ENCODE measurements at places on chromosomes 1 and 21.

GRCh38 chr21:37565530-37566223 is 199.1 kb downstream of the DYRK1A start:
- ATAC-seq: no peak

- ATAC-seq: no peak
These were observed 82.2 kb upstream of the AK4 start for GRCh38 chr1:65065524-65066418.

DNA sequence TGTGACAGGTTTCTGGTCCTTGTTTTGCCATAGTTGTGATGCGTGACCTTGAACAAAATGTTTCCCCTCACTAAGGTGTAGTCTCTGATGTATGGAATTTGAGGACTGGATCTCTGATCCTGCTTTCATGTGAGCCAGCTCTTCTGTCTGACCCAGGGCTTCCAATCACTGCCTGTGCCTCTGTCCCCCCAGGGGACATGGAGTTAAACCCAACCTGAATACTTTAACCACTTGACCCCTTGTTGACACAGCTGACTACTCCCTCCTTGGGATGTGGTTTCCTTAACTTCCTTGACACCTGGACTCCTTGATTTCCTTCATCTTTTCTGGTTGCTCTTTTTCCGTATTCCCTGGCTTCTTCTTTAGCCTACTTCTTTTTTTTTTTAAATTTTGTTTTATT is 36.0 kb upstream of the SSBP3 start:
- no peak for ATAC-seq

DNA sequence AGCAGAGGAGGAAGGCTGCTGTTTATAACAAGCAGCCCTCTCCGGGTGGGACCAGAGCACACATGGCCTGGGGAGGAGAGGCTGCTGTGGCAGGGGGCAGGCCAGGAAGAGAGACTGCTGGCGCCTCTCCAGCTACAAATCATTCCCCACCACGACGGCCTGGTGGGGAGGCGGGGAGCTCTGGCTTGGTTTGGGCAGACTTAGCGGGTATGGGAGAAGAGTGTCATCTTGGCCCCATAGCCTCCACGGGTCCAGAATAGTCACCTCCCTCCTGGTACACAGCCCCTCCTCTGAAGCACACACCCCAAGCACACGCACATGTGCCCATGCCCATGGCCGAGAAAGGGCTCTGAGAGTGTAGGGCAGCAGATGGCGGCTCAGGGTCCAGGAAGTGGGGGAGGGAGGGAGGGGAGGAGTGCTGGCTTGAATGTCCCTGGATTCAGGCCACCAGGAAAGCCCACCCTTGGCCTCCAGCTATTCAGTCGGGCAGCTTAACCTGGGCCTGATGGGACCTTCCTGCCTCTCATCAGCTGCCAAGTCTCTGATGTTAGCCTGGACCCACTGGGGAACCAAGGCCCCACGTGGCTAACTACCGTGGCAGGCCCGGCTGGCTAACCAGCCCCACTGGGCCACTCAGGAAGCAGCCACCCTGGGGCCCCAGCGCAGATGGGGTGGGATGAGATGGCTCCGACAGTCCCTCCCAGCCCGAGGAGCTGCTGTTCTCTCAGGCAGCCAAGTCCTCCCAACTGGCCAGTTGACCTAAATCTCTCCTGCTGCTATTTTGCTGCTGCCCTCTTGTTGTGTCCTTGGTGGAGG is 10.9 kb downstream of the LRP8 start:
- ATAC-seq: no peak

GRCh38 chr1:116343019-116343418 is 30.0 kb upstream of the ATP1A1 start:
- no peak for ATAC-seq

DNA sequence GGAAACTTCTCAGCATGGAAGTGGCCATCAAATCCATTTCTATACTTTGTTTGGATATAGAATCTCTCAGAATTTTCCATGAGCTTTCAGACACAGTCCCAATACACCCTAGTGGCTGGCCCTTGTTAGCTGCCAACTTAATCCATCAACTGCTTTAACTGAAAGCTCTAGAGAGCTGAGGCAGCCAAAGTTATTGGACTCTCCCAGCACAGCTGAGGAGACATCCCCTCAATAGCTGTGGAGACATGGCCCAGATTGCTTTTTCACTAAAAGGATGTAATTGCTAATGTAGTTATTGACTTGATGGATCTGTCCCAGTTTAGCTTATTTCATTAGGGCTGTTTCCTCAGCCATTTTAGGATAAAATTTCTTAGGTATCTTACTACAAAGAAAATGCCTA is 94.8 kb upstream of the PRMT6 start:
- ATAC-seq: no peak

- no peak for ATAC-seq
These were observed 80.0 kb downstream of the PIK3CD start for GRCh38 chr1:9731561-9731960.

DNA sequence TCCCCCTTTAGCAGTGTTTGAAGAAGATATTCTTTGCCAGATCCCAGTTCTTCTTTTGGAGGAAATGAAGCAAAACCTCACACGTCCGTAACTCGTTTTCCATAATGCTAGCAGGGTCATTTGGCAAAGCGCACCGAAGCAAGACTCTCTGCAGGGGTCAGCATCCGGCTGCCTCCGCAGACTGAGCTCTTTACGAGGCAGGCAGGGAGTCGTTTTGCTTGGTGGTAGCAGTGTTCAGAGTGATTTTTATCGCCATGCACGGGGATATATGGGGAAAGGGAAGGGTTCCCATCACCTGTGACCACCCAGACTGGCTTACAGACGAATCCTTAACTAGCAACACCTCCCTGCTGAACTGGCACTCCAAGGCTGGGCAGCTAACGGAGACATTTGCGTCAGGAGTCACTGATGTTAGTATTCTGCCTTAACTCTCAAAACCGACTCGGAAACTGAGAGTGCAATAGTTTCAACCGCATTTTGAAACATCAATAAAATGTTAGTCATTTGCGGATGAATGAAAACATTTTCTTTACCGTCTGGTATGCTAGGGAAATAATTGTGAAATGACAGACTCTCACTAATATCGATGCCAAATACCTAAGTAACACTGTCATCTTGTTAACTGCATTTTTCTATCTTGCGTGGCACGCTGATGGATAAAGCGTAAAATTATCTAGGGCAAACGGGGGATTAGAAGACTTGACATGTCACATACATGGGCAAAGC is 2.2 kb upstream of the NEGR1 start:
- peak; percentile 16 for ATAC-seq

DNA sequence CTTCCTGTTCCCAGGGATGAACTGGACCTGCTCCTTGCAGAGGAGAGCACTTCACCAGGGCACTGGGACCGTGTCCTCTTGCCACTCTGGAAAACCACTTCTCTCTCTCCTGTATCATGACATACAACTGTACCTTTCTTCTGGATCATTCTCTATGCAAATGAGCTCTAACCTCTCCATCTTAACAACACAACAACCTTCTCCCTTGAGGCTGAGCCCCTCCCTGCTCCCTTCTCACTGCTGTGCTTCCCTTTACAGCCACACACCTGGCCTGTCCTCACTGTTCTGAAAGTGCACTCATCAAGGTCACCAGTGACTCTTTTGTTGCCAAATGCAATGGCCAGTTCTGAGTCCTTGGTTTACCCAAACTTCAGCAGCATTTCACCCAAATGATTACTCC is 54.5 kb upstream of the MRPS6 start:
- no peak for ATAC-seq

GRCh38 chr1:118043624-118044023 is 114.1 kb downstream of the WDR3 start:
- no peak for ATAC-seq

- ATAC-seq: peak; percentile 69
These were observed 57.9 kb downstream of the CENPF start for GRCh38 chr1:214660900-214661299.

DNA sequence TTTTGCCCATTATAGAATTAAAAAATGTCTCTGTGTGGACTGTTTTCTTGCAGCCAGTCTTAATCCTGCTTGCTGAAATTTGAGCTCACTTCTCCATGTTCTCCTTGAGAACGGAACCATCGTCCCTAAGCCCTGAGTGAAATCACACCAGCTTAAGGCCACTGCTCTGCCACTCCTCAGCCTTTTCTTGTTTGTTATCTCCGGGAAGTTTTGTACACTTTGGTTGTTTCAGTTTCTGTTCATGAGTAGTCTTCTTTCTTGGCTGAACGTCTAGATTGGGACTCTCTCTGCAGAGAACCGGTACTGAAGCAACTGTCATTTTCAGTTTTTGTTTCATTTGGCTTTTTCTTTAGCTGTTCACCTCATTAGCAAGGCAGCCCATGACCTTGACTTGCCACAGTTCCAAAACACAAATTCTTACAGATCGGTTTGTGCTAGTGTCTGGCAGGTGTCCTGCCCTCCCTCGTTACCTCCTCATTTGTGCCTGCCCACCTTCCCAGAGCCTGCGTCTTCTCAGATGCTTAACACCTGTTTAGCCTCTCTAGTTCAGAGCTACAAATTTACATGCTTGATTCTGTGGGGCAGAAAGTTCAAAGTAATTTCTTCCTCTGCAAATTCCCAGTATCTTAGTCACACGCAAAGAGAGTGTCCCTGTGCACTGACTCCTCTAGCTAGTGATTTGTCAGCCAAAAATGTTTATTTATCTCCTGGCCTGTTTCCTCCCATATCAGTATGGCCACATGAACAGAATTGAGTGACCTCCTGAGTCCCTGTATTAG is 12.4 kb downstream of the PSEN2 start:
- ATAC-seq: no peak

GRCh38 chr1:117570988-117571409 is 34.8 kb upstream of the TENT5C start:
- ATAC-seq: no peak

DNA sequence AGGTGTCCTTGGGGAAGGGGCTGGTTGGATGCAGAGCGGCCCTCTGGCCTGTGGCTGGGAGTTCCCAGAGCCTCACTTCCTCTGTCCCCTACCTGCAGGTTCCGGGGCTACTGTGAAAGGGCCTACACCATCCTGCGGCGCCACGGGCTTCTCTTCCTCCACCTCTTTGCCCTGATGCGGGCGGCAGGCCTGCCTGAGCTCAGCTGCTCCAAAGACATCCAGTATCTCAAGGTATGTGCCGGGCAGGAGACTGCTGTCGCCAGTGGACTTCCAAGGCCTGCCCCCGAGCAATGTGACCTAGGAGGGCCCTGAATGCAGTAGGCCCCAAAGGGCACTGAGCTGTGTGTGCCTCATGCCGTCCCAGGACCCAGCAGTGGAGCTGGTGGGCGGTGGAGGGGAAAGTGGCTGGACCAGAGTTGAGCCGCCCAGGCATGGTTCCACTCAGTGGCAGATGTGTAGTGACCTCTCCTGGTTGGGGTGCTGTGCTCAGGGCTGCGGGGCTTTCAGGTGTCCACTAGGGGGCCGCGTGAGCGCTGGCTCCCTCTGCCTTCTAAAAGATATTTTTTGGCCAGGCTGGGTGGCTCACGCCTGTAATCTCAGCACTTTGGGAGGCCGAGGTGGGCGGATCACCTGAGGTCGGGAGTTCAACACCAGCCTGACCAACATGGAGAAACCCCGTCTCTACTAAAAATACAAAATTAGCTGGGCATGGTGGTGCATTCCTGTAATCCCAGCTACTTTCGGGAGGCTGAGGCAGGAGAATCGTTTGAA is 73.4 kb downstream of the PIK3CD start:
- peak; percentile 54 for ATAC-seq

DNA sequence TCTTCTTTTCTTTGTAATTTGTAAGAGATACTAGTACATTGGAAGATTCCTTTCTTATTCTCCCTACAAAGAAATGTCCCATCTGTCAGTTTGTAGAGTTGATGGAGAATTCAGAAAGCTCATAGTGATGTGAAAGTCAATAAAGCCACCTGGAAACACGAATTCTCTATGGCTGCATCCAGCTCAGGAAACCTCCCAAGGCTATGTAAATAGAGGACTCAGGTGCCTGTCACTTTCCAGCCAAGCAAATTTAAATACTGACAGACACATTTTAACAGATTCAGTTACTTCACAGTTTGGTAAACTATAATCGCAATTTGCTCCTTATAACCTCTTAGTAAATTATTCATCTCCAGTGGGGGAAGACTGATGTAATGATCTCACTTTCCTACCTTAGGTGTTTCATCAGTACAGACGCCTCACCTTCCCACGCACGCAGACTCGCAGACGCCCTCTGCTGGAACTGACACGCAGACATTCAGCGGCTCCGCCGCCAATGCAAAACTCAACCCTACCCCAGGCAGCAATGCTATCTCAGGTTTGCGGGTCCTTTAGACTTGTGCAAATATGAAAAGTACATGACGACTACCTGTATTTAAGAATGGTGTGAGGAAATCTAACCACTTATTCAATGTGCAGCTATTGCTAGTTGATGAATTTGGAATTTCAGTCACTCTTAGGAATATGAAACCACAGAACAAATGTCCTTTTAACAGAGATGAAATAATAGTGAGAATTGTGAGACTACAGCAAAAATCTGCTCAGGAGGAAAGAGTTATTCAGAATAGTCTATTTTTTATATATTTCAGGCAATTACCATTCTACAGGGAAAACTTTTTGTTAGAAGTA is 60.6 kb downstream of the PTPRC start:
- ATAC-seq: no peak

DNA sequence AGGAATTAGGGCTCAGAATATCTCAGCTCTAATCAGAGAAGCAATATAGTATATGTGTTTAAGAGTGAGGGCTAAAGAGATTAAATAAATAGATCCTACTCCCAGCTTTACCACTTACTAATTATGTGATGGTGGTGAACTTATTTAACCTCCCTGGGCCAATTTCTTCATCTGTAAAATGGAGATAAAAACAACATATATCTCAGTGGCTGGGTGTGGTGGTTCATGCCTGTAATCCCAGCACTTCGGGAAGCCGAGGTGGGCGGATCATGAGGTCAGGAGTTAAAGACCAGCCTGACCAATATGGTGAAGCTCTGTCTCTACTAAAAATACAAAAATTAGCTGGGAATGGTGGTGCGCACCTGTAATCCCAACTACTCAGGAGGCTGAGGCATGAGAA is 135.2 kb downstream of the SLC44A5 start:
- ATAC-seq: no peak

- no peak for ATAC-seq
These were observed 133.2 kb downstream of the DISP1 start for GRCh38 chr1:222948079-222948478.

DNA sequence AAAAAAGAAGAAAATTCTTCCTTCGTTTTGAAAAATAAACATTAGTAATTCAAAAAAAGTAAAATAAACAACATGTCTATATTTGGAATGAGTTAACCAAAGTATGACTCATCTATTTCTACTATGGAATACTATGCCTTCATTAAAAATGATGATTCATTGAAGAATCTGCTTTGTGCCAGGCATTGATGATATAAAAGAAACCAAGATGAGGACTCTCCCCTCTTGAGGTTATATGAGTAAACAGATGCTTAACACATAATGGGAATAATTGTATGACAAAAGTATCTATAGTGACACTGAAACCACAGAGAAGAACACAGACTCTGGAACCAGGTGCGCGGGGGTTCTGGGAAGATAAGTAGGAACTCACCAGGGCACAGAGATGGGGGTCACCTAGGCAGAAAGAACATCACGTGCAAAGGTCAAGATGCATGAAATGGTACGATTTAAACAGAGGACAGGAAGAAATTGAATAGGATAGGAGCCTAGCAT is 18.8 kb downstream of the ELF3 start:
- ATAC-seq: no peak

Measured in gastroesophageal sphincter (tissue), 4 donors.